ENCODE measurements at places on chromosomes 4 and X. TPM values are rescaled to one million over a fixed set of nuclear protein-coding genes. Genes with fewer than 3 reads are reported as not detected.

TMEM150C gene
- 0.22 TPM for total RNA-seq

DNA sequence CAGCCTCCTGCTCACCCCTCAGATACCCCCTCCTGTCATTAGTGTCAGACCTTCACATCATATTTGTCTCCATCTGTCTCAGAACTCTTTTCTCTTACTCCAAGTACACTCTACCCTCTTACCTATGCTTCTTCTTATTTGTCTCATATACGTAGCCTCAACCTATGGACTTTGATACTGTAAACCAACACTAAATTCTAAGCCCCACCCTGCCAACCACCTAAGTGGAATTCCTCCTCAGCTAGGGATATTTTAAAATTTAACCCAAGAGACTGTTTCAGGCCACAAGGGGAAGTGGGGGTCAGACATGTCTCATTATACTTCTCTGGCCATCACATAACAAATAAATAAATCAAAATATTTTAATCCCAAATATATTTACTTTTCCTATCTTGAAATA is 778.1 kb upstream of the GRID2 start:
- no peak for DNase-seq

DNA sequence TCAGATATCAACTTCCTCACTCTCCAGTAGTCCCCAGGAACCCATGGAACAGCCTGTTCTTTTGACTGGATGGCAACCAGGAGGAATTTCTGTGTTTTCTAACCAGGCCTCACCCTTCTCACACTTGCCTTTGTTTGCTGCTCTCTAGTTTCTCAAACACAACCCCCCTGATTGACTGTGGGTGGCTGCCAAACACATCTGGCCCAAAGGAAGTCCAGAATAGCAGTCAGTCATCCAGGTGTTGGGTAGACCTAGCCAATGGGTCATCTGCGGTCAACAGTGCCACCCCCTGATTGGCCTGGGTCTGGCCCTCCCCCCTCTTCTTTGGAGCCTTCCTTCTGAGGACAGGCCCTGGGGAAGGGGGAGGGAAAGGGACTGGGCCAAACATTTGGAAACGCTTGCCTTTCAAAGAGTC is 53.7 kb downstream of the MSX1 start:
- no peak for DNase-seq

INPP4B gene
- 39.2 TPM for total RNA-seq

GRCh38 chr4:17310269-17310652 is 201.6 kb downstream of the QDPR start:
- DNase-seq, result peak; percentile 57
